ENCODE measurements at places on chromosomes 5 and 9. TPM values are rescaled to one million over a fixed set of nuclear protein-coding genes. Genes with fewer than 3 reads are reported as not detected.

The GARNL3 gene
- 22.0 TPM for polyA plus RNA-seq

The CFAP157 gene
- 0.23 TPM for polyA plus RNA-seq

The TAF11L10 gene
- not detected for polyA plus RNA-seq

The SLCO6A1 gene
- not detected for polyA plus RNA-seq

The ZNF618 gene
- 3.0 TPM for polyA plus RNA-seq
